ENCODE measurements at places on chromosomes 6 and 20.
A peak's percentile ranks its signal among the peaks of the same experiment; 100 is the strongest.

DNA sequence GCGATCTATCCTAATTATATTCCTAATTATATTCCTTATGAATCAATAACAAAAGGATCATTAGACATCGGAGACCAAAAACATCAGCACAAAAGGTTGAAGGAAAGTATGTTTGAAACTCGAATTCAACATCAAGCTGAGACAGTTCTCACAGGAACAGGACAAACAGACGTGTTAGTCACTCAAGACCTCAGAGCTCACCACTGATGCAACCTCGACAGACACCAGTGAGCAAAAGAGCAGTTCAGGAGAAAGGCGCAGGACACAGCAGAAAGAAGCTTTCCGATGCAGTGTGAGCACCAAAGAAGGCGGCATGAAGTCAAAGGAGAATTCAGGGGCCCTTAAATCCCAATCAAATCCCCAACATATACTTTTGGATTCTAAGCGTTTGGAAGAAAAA, 6.3 kb upstream of the RAMACL start:
- no peak for DNase-seq

GRCh38 chr20:12977328-12978125, 31.2 kb upstream of the SPTLC3 start:
- no peak for DNase-seq

DNA sequence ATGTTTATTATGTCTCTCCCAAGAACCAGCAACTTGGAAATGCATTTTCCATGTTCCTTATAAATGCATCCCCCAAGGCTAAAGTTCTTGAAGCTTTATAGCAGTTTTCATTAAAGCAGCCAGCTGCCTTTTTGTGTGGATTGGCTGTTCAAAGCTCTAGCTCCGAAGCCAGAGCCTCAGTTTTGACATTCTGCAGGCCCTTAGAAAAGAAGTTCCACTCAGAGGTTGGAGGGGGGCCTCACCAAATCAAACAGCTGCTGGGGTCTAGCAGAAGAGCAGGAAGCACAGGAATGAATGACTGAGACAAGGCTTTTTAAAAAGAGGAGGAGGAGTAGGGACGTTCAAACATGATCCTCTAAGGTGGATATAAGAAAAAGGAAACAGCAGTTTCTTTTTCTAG, 4.2 kb upstream of the POU3F2 start:
- no peak for DNase-seq

GRCh38 chr20:45629496-45630100, at the start of gene WFDC10A:
WFDC10A (plus strand) TSS chr20:45629739; CDS start chr20:45629814, 75 bp downstream.
- peak; percentile 65 for DNase-seq

DNA sequence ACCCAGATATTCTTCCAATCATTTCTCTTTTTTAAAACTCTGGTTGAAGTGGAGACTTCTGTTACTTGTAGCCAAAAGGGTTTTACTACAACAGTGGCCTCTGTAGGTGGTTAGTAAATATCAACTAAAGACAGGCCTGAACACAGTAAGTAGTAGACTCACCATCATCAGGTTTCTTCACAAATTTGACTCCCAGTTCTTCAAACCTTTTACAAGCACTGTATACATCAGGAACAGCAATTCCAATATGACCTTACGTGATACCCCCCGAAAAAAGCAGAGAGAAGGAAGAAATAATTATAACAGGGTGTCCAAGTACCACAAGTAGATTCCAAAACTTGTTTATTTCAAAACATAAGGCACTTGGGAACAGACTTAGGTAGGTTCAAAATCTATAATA, 21.1 kb downstream of the GLO1 start:
- no peak for DNase-seq

- DNase-seq = no peak
Observed at GRCh38 chr6:90463359-90463758, 123.5 kb downstream of the MAP3K7 start.
